ENCODE measurements at places on chromosomes 13 and 19. TPM values are rescaled to one million over a fixed set of nuclear protein-coding genes. Genes with fewer than 3 reads are reported as not detected.

Gene ADPRHL1
- 0.75 TPM for total RNA-seq

Gene NLRP7
- 0.22 TPM for total RNA-seq

Gene KL
- 0.11 TPM for total RNA-seq

Gene S1PR4
- total RNA-seq: under 0.01 TPM
